ENCODE measurements at places on chromosomes 1 and 21.

- no peak for DNase-seq
Observed at GRCh38 chr1:5502311-5503194, 489.7 kb downstream of the NPHP4 start.

DNA sequence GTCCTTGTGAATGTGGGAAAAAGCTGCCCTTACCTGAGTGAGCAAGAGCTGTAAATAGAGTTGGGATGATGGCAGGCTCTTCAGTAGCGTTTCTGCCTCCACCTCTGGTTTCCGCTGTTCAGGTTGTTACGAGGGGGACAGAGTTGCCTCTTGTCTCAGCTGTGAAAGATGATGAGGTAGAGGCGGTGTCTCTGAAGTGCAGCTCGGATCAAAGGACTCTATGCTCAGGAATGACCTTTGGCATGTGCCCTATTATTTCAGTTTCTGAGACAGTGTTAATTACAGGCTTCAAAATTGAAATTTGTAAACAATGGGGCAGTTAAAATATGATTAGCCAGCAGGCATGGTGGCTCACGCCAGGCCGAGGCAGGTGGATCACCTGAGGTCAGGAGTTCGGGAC is 70.3 kb downstream of the VPS26C start:
- DNase-seq = no peak

DNA sequence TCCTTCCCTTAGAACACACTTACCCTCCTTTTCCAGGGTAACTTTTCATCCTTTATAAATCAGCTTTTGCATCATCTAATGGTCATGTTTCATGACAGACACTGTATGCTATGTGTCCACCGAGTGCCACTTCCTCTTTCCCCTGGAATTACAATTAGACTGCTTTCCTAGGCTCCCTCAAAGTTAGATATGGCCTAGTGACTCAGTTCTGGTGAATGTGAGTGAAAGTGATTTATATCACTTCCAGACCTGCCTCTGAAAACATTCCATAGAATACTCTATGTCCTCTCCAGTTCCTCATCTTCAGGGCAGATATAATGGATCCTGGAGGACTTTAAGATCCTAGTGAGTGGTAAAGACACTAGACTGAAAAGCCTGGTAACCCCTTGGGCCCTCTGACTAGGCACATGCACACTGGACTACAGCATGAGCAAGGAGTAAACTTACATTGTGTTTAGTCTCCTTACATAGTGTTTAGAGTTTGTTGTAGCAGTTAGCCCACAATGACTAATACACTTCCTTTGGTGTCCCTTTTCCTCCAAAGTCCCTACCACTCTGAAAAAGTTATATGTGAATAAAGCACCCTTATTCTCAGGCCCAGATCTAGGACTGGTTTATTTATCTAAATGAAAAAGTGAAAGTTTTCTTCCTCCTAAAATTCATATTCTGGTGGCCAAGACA is 59.3 kb downstream of the GPR88 start:
- no peak for DNase-seq

- no peak for DNase-seq
Observed at GRCh38 chr1:2330519-2331199, 60.7 kb downstream of the MORN1 start.

DNA sequence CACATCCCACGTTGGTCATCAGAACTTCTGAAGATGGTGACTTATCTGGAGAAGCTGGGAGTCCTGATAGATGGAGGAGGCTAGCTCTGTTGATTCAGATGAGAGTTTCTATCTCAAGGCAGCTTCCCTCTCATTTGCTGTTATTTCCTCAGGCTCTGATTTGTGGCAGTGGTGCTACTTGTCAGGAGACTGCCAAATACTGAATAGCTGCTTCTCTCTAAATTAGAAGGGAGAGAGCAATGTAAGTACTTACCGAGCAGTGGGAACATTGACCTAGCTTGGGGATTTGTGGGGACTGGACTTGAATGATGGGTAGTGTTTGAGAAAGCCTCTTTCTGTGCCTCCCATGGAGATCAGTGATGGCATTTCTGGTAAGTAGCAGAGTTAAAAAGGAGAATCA is at the start of gene OR10K1:
OR10K1 (plus strand) TSS at position 301 of the 400 bp plus-strand sequence. CDS start 3,728 bp downstream, outside the sequence.
- no peak for DNase-seq

DNA sequence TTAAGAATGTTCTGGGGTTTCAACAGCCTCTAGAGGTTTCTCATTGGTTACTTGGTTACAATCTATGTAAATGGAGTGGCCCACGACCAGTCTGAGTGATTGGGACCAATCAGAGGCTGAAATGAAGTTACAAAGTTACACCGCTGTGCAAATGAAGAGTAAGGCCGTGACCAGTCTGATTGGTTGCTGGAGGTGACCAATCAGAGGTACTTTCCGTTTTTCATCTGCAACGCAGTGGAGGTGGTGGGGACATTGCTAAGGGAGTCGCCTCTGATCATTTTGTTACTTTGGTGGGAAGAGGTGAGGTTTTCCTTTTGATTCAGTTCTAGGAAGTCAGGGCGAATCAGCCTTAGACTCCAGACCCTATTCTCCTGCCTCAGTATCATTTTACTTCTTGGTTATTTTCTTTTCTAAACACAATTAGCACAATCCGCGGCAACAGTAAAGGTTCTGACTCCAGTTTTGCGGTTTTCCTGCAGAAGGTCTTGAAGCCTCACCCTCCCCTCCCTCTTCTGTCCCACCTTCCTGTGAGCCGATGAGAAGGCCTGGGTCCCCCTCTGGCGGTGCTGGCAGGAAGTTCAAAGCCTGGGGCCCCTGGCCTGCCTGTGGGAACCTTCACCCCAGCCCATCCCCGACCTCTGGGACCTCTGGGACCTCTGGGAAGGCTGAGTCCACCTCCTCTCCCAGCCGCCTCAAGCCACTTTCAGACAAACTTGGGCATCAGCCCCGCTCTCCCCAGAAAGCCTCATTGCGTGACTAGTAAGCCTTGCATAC is 38.7 kb upstream of the TTC34 start:
- peak; percentile 24 for DNase-seq

DNA sequence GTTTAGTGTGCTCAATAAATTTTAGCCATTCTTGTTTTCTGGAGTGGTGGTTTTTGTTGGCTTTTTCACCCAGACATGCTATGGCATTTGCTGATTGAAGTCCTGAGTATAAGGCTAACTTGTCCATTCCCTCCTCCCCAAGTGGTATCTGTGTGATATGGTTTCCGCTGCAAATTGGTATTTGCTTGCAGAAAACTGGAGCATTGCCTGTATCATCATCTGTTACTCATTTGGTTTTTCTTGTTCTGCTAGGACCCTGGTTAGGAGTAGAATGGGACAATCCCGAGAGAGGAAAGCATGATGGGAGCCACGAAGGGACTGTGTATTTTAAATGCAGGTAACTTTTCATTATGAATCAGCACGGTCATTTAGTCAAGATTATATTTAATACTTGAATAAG is 34.0 kb downstream of the TBCE start:
- no peak for DNase-seq

- DNase-seq = no peak
Observed at GRCh38 chr1:65209005-65209885, 61.2 kb downstream of the AK4 start.
